Stimulated activated CD8-positive, alpha-beta memory T cell treated with anti-CD3 and anti-CD28 coated beads, Interleukin-15, amount 100 ng/mL, for 1 hour (primary cell): ENCODE measurements at places on chromosomes 7 and 10.

GRCh38 chr7:142927085-142927745 lies 6.3 kb downstream of the TRPV5 start:
- no peak for DNase-seq

DNA sequence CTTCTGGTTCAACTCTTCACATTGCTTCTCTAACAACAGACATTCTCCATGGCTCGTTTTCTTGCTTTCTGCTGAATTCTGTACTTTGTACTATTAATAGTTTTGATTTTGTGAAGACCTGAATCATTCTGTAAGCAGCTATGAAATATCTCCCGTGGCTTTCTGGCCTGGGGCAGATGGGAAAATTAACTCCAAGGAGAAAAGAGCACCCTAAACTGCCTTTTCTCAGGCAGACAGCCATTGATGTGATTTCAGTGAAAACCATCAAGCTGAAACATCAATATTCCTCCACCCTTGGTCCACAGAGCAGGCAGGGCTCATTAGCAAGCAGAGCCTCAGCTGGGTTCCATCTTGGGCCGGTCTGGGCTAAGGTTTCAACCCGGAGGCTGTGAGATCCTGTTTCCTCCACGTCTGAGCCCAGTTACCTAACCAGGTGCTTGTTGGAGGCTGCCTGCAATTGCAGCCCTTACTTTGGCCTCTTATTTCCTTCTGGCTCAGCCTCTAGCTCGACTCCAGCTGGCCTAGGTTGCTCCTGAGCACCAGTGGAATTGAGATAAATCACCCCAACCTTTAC lies 21.1 kb upstream of the EZH2 start:
- DNase-seq = no peak

GRCh38 chr10:21702633-21703111 lies 168.6 kb downstream of the MLLT10 start:
- DNase-seq = no peak

- DNase-seq = no peak
Observed at GRCh38 chr7:30493228-30493627, 11.4 kb downstream of the GGCT start.

DNA sequence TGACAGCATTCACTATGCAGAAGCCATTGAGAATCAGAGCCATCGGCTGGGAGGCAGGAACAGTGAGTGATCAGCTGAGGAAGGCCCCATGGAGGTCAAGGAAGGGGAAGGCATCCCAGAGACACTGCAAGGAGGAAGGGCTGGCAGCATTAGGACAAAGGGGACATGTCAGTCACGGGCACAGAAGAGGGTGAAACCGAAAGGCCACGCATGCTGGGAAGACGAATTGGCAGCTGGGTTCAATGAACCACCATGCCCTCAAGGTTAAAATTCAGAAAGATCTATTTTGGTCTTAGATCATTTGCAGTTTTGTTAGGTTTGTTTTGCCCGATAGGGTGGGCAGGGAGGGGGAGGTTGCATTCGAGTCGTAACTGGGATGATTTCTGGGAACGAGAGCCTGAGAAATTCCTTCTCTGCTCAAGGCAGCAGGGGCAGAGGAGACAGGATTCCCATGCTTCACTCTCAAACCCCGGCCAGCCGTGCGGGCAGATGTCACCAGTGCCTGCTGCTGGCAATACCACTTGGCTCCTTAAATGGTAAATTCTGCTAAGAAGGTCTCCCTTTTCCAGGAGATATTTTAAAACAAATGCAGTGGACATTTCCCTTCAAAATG lies 57.7 kb downstream of the ASB13 start:
- DNase-seq = no peak
